ENCODE measurements at places on chromosomes 6 and 20. TPM values are rescaled to one million over a fixed set of nuclear protein-coding genes. Genes with fewer than 3 reads are reported as not detected.

Gene USP49
- 2.2 TPM for total RNA-seq

Gene PBOV1
- not detected for total RNA-seq

Gene ZNF133
- 13.0 TPM for total RNA-seq

GRCh38 chr6:149053848-149054558 is 263.5 kb upstream of the TAB2 start:
- no peak for DNase-seq

DNA sequence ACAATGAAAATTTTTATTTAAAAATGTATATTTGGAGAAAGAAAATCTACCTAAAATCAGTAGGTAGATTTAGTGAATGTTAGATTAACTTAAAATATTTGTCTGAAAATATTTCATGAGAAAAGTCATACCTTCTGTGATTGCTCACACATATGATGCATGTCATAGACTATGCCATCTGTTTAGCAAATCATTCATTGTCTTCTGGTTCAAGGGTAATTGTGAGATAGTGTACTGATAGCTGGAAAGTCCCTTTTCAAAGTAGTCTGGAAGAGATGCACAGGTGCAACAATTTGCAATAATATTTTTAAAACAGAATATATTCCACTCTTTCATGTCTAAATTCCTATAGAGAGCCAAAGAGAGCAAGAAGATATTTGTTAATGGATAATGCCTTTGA is 21.0 kb upstream of the RNF217 start:
- no peak for DNase-seq

DNA sequence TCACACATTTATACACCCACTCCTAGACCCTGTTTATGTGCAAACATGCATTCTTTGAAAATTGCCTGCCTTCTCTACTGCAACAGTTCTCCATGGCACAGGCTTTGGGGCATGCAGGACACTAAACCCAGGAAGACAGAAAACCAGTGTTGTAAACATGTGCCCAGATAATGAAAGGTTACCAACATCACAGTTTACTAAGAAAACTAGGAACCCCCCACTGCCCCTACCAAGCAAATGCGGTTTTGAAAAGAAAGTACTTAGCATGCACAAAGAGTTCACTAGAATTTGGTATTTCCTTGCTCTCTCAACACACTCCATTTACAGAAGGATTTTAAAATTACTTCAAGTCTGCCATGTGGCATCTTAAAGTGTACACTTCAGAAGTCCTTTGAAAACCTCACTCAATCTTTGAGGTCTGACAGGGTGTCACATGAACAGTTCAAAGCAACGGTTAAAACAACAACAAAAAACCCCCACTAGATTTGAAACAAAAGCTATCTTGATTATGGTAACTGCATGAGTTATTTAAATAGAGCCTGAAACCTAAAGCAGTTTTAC is 245.0 kb downstream of the GMPR start:
- DNase-seq: no peak

DNA sequence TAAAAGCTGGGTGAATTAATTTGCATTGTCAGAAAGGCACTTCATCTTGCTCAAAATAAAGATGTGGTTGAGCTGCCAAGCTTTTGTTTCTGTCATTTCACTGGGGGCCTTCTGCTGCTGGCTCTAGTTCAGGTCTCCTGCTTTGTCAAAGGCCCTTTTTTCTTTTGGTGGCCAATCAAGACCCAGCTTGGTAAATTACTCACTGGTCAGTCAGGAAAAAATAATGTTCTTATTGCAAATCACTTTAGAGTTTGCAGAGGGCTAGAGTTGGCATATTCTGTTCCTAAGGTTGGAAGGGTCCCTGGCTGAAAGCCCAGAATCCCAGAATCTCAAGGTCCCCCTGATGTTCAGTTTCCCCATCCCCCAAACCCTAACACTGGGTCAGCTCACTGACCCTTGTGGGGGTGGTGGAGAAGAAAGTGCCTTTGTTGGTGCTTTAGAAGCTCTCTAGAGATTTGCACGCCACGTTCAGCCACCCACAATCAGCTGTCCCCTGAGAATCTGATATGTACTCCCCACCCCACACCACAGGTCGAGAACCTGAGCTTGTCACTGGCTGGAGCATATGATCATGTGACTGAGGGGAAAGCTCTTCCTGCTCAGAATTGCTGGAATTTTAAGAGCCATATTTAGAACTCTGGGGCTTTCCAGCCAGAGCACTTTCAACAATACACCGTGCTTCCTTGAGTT is 21.7 kb upstream of the BNIP5 start:
- no peak for DNase-seq

Measured in HFFc6 (cell line).